ENCODE measurements at places on chromosomes 3 and 15.

DNA sequence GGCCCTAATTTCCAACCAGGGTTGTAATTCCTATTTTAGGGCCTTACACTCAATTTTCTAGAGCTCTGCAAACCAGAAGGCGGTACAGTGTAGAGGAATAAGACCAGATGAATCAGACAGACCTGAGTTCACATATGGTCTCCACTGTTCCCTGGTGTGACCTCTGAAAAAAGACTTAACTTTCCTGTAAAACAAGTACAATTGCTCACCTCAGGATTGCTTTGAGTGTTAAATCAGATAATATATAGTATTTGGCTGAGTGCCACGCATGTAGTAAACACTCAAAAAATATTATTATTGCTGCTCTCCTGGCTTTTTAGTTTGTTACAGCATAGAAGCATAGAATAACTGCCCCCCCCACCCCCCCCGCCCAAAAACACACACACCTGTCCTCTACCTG, 51.0 kb upstream of the STT3B start:
- H3K4me3 ChIP-seq = no peak overlapping the region
- H3K36me3 ChIP-seq = no peaks in the 10 kb centered on the region
- no peak overlapping the region for H3K27ac ChIP-seq

- no peak for DNase-seq
- H3K27ac ChIP-seq = no peak overlapping the region
- H3K27me3 ChIP-seq = no peaks in the 10 kb centered on the region
- no peak overlapping the region for H3K4me3 ChIP-seq
Observed at GRCh38 chr15:92896561-92896960, 3.6 kb upstream of the CHD2 start.

- H3K4me1 ChIP-seq = no peaks in the 10 kb centered on the region
- no peak overlapping the region for H3K27ac ChIP-seq
- no peaks in the 10 kb centered on the region for H3K36me3 ChIP-seq
Observed at GRCh38 chr3:127410678-127411077, 122.8 kb upstream of the PRR20G start.

GRCh38 chr3:38129058-38129457, 7.9 kb downstream of the ACAA1 start:
- no peak overlapping the region for H3K4me3 ChIP-seq
- no peak overlapping the region for H3K27ac ChIP-seq
- DNase-seq = no peak
- no peaks in the 10 kb centered on the region for H3K27me3 ChIP-seq
- H3K36me3 ChIP-seq = peaks cover 30% of the 10 kb centered on the region

DNA sequence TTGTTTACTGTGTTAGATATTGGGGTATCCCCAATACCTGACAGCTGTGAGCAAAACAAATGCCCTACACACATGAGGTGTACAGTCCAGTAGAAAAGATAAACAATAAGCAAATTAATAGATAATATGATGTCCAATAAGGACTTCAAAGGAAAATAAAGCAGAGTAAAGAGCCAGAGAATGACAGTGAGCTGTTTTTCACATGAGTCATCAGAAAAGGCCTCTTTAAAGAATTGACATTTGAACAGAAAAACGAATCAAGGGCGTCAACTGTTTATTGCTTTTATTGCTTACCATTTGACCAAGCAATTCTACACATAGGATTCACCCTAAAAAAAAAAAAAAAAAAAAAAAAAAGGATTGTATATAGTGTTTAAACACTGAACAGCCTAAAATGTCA, 96.6 kb upstream of the FLNB start:
- H3K27ac ChIP-seq = no peak overlapping the region
- no peak for DNase-seq
- no peaks in the 10 kb centered on the region for H3K4me1 ChIP-seq
- peaks cover 13% of the 10 kb centered on the region for H3K36me3 ChIP-seq
- H3K27me3 ChIP-seq = no peaks in the 10 kb centered on the region

GRCh38 chr3:69650066-69650419, 89.2 kb upstream of the MITF start:
- H3K27ac ChIP-seq = no peak overlapping the region
- H3K36me3 ChIP-seq = no peaks in the 10 kb centered on the region
- H3K4me3 ChIP-seq = no peak overlapping the region
- no peak for DNase-seq
- no peaks in the 10 kb centered on the region for H3K4me1 ChIP-seq
- no peaks in the 10 kb centered on the region for H3K27me3 ChIP-seq

GRCh38 chr3:143321058-143321769, 201.6 kb downstream of the CHST2 start:
- H3K4me1 ChIP-seq = no peaks in the 10 kb centered on the region
- H3K4me3 ChIP-seq = no peak overlapping the region
- H3K27ac ChIP-seq = no peak overlapping the region
- H3K27me3 ChIP-seq = no peaks in the 10 kb centered on the region

- no peaks in the 10 kb centered on the region for H3K36me3 ChIP-seq
- H3K4me3 ChIP-seq = no peak overlapping the region
- no peaks in the 10 kb centered on the region for H3K4me1 ChIP-seq
- H3K27ac ChIP-seq = no peak overlapping the region
- no peak for DNase-seq
Observed at GRCh38 chr3:97692831-97693230, 71.7 kb upstream of the ARL6 start.

DNA sequence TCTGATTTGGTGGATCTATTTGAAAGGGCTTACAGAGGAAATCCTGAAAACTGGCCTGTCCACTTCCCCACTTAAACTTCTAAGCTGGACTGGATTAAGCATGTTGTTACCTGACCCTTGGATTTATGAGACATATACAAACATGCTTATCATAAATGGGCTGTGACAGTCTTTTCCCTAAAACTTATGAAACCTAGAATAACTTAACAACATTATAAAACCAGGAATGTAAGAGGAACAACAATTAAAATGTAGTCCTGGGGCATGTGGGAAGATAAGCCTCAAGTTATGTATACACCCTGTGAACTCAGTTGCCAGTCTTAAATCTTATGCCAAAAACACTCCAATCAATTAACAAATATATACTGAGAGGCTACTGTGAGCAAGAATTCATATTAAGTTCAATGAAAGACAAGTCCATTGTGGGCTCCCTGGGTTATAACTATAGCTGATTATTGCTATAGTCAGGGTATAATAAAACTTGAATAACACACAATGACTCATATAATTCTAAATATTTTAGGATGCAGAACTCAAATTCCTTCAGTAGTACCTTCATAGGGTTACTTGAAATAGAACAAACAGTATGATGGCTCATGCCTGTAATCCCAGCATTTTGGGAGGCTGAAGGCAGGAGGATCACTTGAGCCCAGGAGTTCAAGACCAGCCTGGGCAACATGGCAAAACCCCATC, 87.2 kb upstream of the PPIB start:
- peaks cover 12% of the 10 kb centered on the region for H3K4me1 ChIP-seq
- no peak overlapping the region for H3K4me3 ChIP-seq
- no peaks in the 10 kb centered on the region for H3K27me3 ChIP-seq
- DNase-seq = no peak

All from colonic mucosa (tissue), 4 donors.